ENCODE measurements at places on chromosomes 13 and 19.

GRCh38 chr13:58500938-58501337 lies 869.4 kb downstream of the PCDH17 start:
- DNase-seq: no peak

DNA sequence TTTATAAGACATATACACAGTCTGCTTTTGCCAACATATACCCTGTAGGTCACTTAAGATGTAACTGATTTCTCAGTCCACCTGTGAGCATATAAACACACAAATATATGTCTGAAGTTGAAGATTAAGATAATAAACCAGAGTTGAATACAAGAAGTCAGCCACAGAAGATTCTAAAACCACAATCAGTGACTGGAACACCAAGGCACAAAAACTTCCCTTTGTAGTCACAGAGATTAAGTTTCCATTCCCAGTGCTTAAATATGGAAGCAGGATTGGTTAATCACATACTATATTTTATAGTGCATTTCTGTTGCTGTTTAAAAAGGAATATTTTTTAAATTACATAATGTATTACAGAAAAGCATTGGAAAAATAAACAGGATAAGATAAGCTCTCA lies 39.9 kb downstream of the MTMR6 start:
- DNase-seq: no peak

- no peak for DNase-seq
Observed at GRCh38 chr13:112836940-112837339, 132.1 kb upstream of the MCF2L start.

GRCh38 chr13:112692104-112692503 lies 2.3 kb downstream of the ATP11A start:
- no peak for DNase-seq

DNA sequence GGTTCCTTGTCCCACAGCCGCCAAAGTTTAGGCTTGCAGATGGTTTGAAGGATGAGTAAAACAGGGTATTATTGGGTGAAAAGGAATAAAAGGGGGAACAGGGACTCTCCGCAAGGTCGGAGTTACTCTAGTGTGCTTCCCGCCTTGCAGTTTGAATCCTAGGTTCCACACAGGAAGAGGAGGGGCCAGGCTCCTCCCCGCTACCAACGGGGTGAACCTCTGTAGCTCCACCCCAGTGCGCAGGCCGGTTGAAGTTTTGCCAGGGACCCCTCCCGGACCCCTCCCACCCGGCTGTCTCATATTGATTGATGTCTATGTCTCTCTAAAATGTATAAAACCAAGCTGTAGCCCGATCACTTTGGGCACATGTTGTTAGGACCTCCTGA lies 11.6 kb upstream of the GTF2F2 start:
- no peak for DNase-seq

DNA sequence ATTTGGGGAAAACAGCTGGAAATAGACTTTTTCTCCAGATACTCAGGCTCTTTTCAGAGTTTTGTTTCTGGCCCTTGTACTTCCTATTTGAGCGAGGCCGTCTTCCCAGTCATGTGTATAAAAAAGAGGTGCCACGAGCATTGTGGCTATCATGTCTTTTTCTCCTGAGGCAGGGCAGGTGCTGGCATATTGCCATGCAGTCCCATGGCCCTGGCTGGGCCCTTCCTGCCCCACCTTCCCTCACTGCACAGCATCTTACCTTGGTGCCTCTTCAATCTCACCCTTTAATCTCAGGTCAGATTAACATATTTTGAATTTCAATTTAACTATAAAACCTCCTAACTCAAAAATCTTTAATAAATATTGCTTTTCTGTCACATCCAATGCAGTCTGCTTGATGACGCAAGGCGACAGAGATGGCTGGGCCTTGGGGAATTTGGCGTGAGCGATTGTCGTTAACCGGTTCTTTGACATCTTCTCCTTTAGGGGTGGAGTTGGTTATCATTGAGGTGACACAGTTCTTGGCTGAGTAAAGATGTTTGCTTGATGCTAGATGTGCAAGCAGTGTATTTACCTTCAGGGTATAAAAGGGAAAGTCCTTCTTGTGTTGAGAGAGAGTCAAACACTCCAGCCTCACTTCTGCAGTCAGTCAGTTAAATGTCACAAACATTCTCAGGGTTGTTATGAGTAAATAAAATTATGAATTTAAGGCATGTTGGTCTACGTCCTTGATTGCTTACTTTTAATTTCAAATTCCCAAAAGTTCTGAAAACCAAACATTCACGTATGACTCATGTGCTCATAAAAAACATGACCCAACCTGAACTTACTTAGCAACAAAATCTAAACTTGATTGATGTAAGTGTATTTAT lies 289.9 kb downstream of the MYO16 start:
- no peak for DNase-seq

DNA sequence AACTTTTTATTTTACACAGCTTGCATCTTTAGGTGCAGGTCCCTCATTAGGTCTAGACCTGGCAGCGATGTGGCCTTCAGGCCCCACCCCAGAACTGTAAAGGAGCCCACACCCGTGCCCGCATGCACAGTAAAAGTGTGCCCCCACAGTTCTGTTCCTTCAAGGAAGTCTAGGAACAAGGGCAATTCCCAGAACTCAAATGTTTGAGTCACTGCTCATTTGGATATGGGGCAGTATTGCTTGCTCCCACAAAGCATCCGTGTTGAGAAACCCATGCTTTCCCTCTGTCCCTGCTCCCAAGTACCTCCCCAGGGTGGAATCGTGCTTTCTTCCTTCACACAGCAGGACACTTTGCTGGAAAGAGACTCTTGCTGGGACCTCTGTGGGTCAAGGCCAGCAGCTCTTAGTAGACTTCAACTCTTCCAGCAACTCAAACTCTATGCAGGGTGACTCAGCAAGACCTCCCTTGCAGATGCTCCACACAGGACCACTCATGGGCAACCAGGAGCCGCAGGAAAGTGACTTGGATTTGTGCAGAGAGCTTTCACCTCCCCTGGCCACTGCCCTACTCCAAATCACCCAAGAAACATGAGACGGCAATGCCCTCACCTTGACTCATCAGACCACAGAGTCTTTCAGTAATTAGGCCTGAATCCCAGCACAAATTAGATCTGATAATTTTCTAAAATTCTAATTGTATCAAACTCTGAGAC lies 12.3 kb downstream of the SLC7A1 start:
- DNase-seq: no peak

- no peak for DNase-seq
Observed at GRCh38 chr19:6393983-6394412, 1.0 kb upstream of the GTF2F1 start.
